SJSA1 (cell line): ENCODE measurements at places on chromosomes 4 and X. TPM values are rescaled to one million over a fixed set of nuclear protein-coding genes. Genes with fewer than 3 reads are reported as not detected.

Gene GLRB
- total RNA-seq = 13.3 and 13.5 TPM in 2 replicates

Gene ARHGAP4
- total RNA-seq = 0.63 TPM in 1 of 2 replicates, not detected in the other

Gene G3BP2
- total RNA-seq = 116 and 129 TPM in 2 replicates

Gene DSPP
- not detected in 2 replicates for total RNA-seq

Gene MTMR8
- not detected in 2 replicates for total RNA-seq

- no peak for DNase-seq
Observed at GRCh38 chrX:13955975-13956374, 73.7 kb downstream of the GEMIN8 start.

- no peak for DNase-seq
Observed at GRCh38 chrX:106731590-106731989, 5.1 kb downstream of the RNF128 start.

- DNase-seq = no peak
Observed at GRCh38 chr4:82818664-82819662, 20.4 kb upstream of the SCD5 start.

- no peak for DNase-seq
Observed at GRCh38 chr4:162163892-162164759, at the start of gene FSTL5. Gene FSTL5 (minus strand): TSS chr4:162164000. CDS start chr4:162111396, 52,604 bp downstream.

- no peak for DNase-seq
Observed at GRCh38 chrX:109831326-109831985, 98.4 kb upstream of the ACSL4 start.

DNA sequence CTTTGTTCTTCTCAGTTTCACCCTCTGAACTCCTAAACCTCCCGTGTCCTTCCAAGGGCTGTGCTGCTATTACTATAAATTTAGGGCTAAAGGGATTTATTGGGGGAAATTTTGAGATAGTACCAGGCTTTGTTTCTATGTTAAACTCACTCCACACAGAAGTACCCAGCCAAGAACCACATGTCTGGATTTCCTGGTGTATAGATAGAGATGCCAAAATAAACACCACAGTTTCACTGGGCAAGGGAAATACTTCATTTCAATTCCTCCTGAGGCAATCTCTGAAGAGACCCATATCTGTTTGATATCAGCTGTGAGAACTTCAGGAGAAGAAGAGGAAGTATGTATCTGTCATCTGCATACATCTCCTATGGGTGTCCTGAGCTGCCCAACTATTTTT is 21.7 kb upstream of the CLNK start:
- no peak for DNase-seq

- no peak for DNase-seq
Observed at GRCh38 chr4:182653596-182653995, 263.6 kb downstream of the DCTD start.

- DNase-seq = no peak
Observed at GRCh38 chr4:22607382-22607781, 85.4 kb upstream of the GBA3 start.

DNA sequence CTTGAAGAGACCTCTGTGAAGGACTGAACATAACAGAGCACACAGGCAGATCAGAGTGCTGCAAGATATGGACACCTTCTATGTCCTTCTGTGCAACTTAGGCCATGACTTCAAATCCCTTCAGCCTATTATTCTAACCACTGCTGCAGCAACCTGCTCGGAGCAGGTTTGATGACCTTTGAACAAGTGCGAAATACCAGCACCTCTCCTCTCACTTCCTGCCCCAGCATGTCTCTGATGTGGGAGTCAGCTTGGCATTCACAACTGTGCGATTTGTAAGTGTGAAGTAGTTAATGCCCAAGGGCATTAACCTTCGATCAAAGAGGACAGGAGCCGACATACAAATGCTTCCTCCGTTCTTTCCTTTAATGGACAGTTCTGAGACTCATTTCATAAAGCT is 1.6 kb upstream of the EXOC1 start:
- DNase-seq = no peak
